ENCODE measurements at places on chromosomes 7 and 10.

DNA sequence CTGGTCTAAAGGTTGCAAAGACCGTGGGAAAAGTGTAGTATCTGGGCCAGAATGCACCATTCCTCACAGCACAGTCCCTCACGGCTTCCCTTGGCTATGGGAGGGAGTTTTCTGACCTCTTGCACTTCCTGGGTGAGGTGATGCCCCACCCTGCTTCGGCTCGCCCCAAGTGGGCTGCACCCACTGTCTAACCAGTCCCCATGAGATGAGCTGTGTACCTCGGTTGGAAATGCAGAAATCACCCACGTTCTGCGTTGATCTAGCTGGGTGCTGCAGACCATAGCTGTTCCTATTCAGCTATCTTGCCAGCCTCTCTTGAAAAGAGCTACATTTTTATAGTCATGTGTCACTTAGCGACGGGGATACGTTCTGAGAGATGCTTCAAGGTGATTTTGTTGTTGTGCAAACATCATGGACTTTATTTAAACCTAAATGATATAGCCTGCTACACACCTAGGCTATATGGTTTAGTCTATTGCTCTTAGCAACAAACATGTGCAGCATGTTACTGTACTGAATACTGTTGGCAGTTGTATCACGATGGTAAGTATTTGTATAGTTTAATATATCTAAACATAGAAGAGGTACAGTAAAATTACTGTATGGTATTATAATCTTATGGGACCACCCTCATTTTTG is 120.0 kb downstream of the PPP1R9A start:
- no peak for DNase-seq

DNA sequence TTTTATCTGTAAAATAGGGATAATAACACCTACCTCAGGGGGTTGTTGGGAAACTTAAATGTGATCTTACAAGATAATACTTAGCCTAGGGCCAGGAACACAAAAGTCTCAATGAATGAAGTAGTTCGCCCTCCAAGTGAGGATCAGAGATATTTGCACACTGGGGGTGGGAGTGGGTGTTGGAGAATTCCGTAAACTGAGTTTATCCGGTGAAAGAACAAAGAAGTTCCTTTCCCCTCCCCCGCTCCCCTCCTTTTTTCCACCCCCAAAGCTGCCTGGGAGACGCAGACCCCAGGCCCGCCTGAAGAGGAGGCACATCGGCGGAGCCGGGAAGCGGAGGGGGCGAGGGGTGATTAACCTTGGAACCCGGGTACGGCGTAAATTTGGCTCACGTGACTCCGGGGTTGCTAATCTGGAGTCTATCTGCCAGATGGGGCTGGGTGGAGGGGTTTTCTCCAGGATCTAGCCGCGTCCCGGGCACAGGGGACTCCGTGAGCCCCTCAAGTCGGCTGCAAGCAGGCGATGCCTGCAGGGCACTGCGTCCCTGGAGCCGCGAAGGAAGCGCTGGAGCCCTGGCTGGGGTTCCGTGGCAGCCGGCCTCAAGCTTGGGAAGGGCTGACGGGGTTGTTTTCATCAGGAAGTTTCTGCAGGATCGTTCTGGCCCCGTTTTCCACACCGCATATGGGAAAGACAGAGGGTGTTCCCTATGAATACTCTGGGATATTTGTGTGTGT is 1.4 kb upstream of the PODXL start:
- DNase-seq = peak; percentile 82

DNA sequence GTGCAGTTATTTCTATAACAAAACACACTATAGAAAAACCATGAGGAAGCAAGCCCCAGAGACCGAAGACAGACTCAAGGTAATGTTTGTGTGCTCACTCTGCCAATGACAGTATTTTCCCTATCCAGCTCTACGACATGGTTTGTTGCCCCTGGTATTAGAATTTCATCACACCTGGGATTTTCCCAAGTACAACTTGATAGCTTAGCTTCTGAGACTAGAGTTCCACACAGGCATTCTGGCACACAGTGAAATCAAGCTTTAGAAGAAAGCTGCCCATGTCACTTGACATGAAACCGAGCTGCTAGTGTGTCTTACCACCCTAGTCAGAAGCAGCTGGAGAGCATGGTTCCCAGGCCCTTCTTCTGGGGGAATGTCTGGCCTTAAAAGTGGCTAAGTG is 44.1 kb upstream of the AKR1E2 start:
- DNase-seq = no peak

DNA sequence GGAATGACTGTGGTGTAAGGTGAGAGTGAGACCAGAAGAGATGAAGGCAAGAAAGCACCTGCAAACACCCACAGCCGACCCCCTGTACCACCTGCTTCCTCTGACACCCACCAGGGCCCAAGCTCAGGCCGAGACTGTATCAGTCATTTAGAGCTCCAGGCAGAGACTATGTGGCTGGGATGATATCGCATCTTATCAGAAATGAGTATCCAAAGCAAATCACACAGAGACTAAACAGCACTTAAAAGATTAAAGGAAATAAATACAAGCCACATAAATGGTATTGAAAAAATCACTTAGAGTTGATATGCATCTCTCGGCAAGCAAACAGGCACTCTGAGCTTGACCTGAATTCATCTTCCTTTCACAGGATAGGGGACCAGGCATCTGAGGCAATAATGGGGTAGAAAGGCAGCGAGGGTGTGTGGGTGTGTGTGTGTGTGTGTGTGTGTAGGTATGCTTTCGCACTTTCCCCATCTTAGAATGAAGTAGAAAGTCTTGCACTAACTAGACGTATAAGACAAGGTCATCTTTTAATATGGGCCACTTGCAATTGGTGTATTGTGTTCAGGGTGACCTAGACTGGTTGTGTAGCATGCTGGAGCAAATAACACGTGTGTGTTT is 665.9 kb downstream of the KCNMA1 start:
- DNase-seq = no peak

- no peak for DNase-seq
Observed at GRCh38 chr7:77538281-77539212, 1.5 kb downstream of the PTPN12 start.

GRCh38 chr7:37212051-37212450 is 236.6 kb downstream of the ELMO1 start:
- no peak for DNase-seq

DNA sequence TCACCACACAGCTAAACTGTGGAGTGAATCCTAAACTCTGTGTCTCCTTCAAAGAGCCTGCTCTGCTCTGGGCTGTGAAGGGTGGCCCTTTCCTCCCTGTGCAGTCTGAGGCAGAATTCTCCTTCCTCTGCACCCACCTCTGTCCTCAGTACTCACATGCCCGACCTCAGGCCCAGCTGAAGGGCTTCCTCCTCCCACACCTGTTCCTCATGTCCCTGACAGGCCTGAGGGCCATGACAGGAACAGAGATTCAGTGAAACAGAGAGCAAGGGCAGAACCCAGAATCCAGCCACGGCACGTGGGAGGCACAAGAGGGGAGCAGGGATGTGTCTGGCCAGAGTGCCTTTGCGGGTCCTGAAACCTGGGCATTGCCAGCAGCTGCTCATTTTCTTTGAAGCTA is 13.9 kb downstream of the CREB3L2 start:
- no peak for DNase-seq

DNA sequence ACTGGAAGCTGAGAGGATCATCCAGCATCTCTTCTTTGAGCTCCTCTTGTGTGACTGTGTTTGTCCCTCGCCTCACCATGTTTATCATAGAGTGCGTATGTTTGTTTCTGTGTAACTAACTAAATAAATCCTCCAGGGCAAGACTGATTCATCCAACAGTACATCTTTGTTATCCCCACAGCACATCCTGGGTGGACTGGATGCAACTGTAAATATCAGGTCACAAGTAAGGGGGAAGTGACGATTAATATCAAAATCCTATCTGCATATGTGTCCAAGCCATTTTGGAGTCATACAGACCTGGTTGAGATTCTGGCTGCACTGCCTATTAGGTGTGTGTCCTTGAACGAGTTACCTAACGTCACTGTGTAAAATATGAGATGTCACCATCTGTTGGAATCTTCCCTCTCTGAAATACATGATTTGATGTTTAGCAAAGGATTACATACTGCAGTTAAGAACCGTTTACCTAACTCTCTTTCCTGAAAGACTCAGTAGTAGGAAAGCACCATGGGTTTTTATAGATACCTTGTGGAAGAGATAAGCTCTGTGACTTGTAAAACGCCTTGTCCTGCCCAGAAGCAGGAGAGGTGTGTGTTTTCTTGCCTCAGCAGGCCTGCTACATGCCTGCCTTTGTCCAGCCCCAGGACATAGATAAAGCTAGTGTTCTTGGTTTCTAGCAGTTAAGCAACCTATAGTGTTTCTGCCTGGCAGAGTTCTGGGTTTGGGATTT is 25.8 kb downstream of the WBP1L start:
- no peak for DNase-seq

- no peak for DNase-seq
Observed at GRCh38 chr7:158077934-158078910, 509.4 kb downstream of the PTPRN2 start.

- DNase-seq = no peak
Observed at GRCh38 chr7:2373124-2373556, 18.5 kb downstream of the EIF3B start.

DNA sequence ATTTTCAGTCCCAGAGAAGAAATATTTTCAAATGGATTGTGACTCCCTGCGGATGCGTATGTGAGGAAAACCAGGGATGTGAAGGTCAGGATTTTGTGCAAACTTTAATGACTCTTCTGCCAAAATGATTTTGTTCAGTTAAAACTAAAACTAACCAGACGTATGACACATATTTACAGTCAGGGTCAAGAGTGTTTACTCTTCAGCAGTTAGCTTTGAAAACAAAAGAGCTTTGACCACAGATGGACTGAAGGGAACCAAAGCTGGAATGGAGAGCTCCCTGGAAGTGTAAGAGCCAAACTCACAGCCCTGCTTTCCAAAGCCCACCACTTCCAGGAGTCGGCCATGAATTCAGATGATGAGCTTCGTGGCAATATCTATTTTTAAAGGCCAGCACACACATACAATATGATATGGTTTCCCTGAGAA is 15.5 kb downstream of the SVIL start:
- DNase-seq = no peak

DNA sequence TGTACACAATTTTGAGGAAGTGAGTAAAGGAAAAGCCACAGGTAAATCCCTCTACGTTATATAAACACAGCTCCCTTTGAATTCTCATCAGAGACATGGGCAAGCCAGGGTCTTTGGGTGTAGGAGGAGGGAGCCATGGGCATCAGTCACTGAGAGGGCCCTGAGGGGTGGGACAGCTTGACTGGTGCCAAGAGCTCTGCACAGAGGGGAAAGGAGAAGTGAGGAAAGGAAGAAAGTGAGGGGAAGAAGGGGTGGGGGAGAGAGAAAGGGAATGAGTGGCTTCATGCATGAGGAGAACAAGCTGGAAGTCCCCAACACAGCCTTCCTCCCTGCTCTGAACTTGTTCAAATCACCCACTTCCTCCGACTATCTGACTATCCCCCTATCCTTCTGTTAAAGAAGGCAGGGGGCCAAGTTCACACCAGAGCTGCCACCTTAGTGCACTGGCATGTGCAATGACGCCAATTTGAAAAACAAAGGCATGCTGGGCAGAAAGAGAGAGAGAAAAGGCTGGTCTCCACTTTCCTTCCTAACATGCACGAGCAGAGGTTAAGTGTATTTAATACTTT is 16.4 kb upstream of the RNF148 start:
- DNase-seq = no peak

GRCh38 chr7:117715784-117716445 is 157.3 kb downstream of the CTTNBP2 start:
- DNase-seq = peak; percentile 38

DNA sequence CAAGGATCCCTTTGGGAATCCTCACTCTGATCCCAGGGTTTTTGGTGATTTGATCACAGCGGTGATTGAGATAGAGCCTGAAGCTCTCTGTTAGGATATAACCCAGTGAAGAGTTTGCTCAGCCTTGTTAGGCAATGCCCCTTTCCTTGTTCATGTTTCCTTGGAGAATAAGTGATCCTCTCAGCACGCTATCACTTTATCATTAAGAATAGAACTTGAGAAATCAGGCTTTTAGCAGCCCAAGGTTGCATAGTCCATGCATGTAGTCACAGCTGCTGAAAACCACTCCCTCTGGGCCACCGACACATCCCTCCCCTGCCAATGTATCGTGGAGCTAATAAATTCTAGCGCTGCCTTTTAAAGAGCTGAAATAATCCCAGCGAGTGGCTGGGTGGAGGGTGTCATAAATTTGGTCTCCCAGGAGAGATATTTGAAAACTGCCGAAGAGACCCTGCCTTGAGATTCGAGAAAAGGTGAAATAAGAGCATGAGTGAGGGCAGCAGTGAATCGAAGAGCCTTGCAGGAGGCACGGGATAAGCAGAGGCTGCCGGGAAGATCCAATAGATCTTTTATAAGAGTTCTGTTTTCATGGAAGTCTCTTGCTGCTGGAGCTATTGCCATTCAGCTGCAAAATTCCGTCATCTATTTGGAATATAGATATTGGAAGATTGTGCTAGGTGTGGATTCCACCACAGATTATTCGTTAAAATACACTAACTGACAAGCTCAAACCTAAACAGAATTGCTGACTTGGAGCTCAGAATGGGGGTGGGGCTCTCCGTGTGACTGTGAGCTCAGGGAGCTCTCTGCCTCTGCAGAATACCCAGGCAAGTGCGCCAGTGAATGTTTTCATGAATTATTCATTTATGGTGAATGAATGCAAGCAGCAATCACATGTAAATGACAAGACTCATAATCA is 249.8 kb downstream of the TRIL start:
- DNase-seq = no peak

- DNase-seq = no peak
Observed at GRCh38 chr7:80259-81067, 111.9 kb upstream of the FAM20C start.

- DNase-seq = no peak
Observed at GRCh38 chr7:57327081-57327480, 122.9 kb upstream of the ZNF716 start.

DNA sequence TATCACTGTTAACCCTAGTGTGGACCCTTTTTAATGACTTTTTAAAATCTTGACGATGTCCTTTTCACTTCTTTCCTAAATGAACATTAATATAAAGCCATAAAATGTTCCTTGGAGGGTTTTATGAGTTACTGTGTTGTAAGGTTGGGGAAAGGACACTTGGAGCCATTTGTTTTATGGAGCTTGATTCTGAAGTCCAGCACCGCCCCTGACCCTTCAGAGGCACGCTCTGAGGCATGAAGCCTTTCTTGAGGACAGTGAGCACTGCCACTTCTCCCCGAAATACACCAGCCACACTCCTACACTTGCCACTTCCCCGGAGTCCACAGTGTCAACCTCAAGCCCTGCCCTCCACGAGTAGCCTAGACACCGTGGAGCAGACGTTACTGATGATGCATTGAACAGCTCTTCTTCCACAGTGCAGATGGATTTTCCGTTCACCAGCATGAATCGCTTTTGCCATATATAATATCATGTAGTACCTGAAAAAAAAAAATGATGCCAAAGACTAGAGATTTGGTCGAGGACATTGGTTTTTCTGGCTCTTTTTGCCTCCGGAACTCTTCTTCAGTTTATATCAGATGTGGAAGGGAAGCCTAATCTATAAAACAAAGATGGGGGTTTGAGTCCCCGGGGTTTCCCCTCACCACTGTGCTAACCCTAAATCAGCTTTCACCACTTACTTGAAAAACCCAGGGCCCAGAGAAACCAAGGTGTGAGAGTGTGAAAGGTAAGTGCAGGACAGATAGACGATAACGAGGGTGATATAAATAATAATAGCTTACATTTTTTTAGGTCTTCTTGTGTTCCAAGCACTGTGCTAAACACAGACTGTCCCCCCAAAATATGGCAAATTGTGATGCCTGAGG is 652.6 kb upstream of the GALNT17 start:
- DNase-seq = no peak

GRCh38 chr7:94409200-94409948 is 14.7 kb downstream of the COL1A2 start:
- DNase-seq = no peak

Data from iPS DF 19.7 (cell line).